ENCODE measurements at places on chromosomes 4 and X. TPM values are rescaled to one million over a fixed set of nuclear protein-coding genes. Genes with fewer than 3 reads are reported as not detected.

The FMR1NB gene
- total RNA-seq, result not detected

The BEX4 gene
- 82.5 TPM for total RNA-seq

The ZCCHC18 gene
- 12.1 TPM for total RNA-seq

The NPY1R gene
- total RNA-seq, result 0.54 TPM

The MAGT1 gene
- total RNA-seq, result 8.6 TPM

The MAGEB10 gene
- total RNA-seq, result not detected

The GALNTL6 gene
- total RNA-seq, result 0.34 TPM

The CLDN34 gene
- not detected for total RNA-seq

The IGSF1 gene
- 3.0 TPM for total RNA-seq

GRCh38 chr4:151681085-151681484 is 79.7 kb downstream of the GATB start:
- DNase-seq, result no peak
- no peak overlapping the region for H3K4me3 ChIP-seq
- peaks cover 19% of the 10 kb centered on the region for H3K4me1 ChIP-seq

DNA sequence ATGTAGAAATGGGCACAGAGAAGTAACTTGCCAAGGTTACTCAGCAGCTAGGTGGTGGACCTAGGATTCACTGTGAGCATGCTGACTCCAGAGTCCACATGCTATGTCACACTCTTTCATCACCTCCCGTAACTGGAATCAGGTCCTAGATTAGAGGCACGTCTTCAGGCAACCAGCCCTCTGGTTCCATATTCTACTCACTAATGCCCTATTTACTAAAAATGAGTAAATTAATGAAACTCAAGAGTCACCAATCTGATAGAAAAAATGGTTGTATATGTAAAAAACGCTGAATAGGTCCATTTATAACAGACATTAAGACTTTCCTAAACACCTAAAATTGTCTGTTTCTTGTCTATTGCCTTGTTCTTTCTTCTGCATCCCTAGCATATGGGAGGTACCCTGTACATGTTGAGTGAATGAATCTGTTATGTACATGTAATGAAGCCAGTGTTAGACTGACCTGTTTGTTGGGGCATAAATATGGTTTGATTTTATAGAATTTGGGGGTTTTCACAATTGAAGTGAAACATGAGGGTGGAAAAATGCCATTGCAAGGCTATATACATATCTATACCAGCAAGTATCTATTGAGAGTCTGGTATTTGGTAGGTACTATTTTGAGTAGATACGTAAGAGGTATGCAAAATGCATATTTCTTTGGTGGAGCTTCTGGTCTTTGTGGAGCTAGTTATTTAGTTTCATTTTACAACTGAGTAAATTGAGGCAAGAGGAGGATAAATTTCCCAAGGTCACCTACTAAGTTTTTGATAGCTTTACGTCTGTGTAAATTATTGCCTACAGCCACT is 7.5 kb upstream of the RUFY3 start:
- H3K27me3 ChIP-seq, result no peaks in the 10 kb centered on the region
- no peaks in the 10 kb centered on the region for H3K4me1 ChIP-seq
- H3K4me3 ChIP-seq, result no peak overlapping the region
- no peaks in the 10 kb centered on the region for H3K36me3 ChIP-seq
- H3K27ac ChIP-seq, result no peak overlapping the region

DNA sequence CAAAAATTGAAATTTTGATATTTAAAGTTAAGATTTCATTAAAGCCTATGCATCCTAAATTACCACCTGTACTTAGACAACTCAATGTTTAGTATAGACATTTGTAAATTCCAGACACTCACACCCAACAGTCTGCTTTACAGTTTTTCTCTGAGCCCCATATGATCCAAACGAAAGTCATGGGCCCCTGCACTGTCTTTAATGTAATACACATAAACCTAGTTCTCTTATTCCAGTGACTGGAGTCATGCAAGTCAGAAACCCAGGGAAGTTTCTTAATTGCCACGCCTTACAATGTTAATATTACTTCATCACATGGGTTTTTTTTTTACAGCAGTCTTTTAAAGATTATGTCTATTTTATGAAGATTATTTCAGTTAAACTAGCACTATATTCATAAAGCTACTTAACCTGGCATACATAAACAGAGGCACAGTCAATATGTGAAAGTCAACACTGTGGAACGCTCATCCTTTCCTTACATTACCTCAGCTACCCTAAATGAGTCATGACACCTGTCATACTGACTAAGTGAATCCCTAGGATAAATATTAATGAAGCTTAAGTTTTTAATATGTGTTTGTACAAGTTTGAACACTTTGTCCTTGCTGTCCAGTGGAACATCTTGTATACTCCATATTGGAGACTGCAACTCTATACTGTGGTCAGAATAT is 67.7 kb upstream of the H2AZ1 start:
- DNase-seq, result no peak
- no peak overlapping the region for H3K4me3 ChIP-seq
- no peaks in the 10 kb centered on the region for H3K36me3 ChIP-seq
- no peaks in the 10 kb centered on the region for H3K4me1 ChIP-seq
- H3K27me3 ChIP-seq, result no peaks in the 10 kb centered on the region

DNA sequence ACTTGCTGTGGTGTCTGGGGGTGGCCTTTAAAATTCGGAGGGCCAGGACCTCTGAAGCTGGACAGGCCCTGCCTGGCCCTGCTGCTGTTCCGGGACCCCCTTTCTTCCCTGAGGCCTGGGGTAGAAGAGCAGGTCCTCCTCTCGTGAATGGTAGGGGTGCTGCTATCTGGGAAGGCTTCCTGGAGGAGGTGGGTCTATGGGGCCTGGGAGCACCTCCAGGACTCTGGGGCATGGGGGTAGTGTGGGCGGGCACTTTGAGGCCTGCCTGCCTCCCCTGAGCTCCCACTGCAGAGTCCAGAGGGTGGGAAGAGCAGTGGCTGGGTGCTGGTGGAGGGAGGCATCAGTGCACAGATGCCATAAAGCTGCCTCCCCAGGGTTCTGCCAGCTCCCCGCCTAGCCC is 4.9 kb upstream of the MXD4 start:
- H3K4me3 ChIP-seq, result no peak overlapping the region
- DNase-seq, result no peak
- H3K27me3 ChIP-seq, result peaks cover 1% of the 10 kb centered on the region

GRCh38 chrX:131728295-131729145 is 184.6 kb downstream of the OR13H1 start:
- DNase-seq, result no peak
- H3K36me3 ChIP-seq, result peaks cover 5% of the 10 kb centered on the region
- H3K27me3 ChIP-seq, result no peaks in the 10 kb centered on the region
- no peak overlapping the region for H3K27ac ChIP-seq

GRCh38 chrX:7586126-7586525 is 256.8 kb upstream of the VCX start:
- no peaks in the 10 kb centered on the region for H3K36me3 ChIP-seq
- no peaks in the 10 kb centered on the region for H3K4me1 ChIP-seq
- H3K4me3 ChIP-seq, result no peak overlapping the region
- H3K27ac ChIP-seq, result no peak overlapping the region
- no peaks in the 10 kb centered on the region for H3K27me3 ChIP-seq

DNA sequence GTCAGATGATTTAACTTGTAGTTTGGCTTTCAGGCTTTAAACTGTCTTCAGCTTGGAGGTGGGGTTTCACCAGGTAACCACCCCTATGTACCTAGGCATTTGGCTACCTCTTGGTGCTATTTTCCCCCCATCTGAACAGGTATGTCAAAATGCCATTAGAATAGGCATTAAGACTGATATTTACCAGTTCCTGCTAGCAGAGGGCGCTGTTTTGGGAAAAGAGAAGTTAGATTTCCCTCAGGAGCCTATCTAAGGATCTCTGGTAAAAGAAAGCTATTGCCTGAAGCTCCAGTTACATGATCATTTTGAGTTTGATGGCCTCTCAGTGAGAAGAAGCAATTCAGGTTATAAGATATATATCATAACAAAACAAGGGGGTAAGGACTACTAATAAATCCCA is 879.1 kb downstream of the SH3BGRL start:
- no peak overlapping the region for H3K4me3 ChIP-seq
- no peak for DNase-seq
- H3K27ac ChIP-seq, result no peak overlapping the region
- H3K27me3 ChIP-seq, result no peaks in the 10 kb centered on the region
- no peaks in the 10 kb centered on the region for H3K4me1 ChIP-seq

DNA sequence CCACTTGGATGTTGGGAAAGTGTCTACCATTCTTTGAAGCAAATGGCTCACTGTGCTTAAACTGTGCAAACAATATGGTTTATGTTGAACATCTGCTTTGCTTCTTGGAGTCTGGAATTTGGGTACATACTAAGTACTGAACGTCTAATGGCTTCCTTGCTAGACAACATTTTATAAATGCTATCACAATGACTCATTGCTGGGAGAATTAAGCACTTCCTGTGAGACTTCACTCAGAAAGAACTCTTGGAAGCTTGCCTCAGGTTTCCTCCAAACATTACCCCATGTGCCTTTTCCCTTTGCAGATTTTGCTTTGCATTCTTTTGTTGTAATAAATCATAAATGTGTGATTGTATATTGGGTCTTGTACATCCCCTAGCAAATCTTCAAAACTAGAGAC is 139.7 kb downstream of the PACRGL start:
- H3K27me3 ChIP-seq, result no peaks in the 10 kb centered on the region
- no peak for DNase-seq
- no peaks in the 10 kb centered on the region for H3K36me3 ChIP-seq
- no peaks in the 10 kb centered on the region for H3K4me1 ChIP-seq

DNA sequence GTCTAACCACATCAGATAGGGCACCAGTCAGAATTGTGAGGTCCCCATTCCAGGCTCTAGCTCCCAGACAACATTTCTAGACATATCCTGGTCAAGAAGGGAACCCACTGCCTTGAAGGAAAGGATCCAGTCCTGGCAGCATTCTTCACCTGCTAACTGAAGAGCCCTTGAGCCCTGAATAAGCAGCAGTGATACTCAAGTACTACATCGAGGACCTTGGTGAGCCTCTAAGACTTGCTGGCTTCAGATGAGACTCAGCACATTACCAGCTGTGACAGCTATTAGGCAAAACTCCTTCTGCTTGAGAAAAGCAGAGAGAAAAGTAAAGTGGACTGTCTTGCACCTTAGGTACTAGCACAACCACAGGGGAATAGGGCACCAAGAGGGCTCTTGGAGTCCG is 205.8 kb upstream of the F9 start:
- no peak for DNase-seq
- H3K36me3 ChIP-seq, result no peaks in the 10 kb centered on the region
- no peak overlapping the region for H3K4me3 ChIP-seq
- H3K4me1 ChIP-seq, result no peaks in the 10 kb centered on the region

DNA sequence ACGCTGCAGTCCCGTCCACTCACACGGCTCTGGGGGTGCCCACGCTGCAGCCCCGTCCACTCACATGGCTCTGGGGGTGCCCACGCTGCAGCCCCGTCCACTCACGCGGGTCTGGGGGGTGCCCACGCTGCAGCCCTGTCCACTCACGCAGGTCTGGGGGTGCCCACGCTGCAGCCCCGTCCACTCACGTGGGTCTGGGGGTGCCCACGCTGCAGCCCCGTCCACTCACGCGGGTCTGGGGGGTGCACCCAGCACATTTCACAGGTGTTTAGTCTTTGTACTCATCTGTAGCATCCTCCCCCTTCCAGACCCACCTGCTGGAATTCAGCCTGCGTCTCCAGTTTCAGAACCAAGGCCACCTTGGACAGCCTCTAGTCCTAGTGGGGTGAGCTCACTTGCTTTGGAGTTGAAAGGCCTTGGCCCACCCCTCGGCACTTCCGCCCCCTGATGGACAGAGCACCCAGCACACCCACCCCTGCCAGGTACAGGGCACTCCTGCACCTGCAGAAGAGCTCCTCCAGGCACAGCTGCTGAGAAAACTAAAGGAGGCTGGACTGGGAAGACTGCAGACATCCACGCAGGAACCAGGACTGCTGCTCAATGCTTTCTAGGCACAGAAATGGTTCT is 73.0 kb downstream of the ABLIM2 start:
- peaks cover 3% of the 10 kb centered on the region for H3K27me3 ChIP-seq
- no peak for DNase-seq
- H3K36me3 ChIP-seq, result no peaks in the 10 kb centered on the region
- no peak overlapping the region for H3K4me3 ChIP-seq

- no peak overlapping the region for H3K27ac ChIP-seq
- H3K4me3 ChIP-seq, result no peak overlapping the region
- H3K36me3 ChIP-seq, result no peaks in the 10 kb centered on the region
- H3K27me3 ChIP-seq, result peaks cover 3% of the 10 kb centered on the region
These were observed 62.4 kb downstream of the ARHGAP10 start for GRCh38 chr4:147794314-147794680.

GRCh38 chr4:68375667-68376559 is 26.0 kb upstream of the YTHDC1 start:
- H3K4me1 ChIP-seq, result peaks cover 12% of the 10 kb centered on the region
- no peaks in the 10 kb centered on the region for H3K36me3 ChIP-seq
- peak overlapping the region; percentile 4 for H3K4me3 ChIP-seq
- DNase-seq, result no peak

DNA sequence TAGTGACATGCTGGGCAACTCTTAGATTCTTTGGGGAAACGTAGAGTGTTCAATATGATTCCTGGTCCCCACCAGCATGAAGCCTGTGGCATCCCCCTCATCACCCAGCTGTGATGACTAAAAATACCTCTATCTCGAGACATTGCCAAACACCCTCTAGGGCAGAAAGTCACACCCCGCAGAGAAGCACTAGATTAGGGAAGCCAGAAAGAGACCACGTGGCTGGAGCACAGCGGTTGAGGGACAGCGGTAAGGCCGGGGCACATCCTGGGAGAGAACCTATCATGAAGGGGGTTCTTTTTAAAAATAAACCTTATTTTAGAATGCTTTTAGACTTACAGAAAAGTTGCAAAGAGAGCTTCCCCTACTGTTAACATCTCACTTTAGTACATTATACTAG is 11.0 kb downstream of the FAT1 start:
- DNase-seq, result no peak
- no peak overlapping the region for H3K27ac ChIP-seq
- H3K4me1 ChIP-seq, result no peaks in the 10 kb centered on the region
- peaks cover 5% of the 10 kb centered on the region for H3K36me3 ChIP-seq
- peaks cover 1% of the 10 kb centered on the region for H3K27me3 ChIP-seq

DNA sequence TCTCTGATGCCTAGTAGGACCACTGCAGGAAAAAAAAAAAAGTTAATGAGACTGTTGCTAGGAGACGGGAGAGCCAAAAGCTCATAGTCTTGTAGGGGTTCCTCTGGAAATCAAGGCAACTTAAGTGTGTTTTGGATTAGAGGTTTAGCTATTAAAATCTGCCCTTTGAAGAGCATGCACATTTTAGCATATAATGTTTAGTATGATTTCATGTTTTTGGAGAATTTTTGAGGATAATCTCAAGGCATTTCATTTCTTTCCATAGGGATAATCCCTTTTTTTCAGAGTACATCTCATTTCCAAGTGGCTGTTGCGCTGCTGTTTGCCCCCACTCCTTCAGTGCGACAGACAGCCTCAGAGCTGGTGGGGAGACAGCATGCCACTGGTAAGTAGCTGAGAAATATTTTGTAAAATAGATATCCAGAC is at the start of gene LINC00632:
Gene LINC00632, plus strand, starts transcription at position 339 of the 426 bp plus-strand sequence.
- DNase-seq, result peak; percentile 18
- peaks cover 5% of the 10 kb centered on the region for H3K4me1 ChIP-seq
- H3K27me3 ChIP-seq, result no peaks in the 10 kb centered on the region
- H3K27ac ChIP-seq, result no peak within 1 kb of the TSS

DNA sequence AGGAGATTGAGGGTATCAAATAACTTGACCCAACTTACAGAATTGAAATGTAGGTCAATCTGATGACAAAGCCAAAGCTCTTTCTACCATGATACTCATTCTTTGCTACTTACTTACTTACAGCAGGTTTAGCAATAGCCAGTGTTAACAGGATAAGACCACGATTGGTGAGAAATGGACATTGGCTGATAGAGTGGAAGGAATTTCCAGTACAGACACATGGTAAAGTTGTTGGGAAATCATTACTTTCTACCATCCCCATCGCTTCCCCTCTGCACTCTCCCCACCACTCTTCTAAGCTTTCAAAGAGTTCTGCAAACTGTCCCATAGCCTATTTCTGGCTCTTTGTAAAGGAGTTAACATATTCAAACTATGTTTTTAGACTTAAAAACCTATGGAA is 119.7 kb downstream of the CHRNA9 start:
- no peak overlapping the region for H3K27ac ChIP-seq
- no peaks in the 10 kb centered on the region for H3K27me3 ChIP-seq
- H3K36me3 ChIP-seq, result no peaks in the 10 kb centered on the region
- no peak overlapping the region for H3K4me3 ChIP-seq
- DNase-seq, result no peak
